ENCODE measurements at places on chromosomes 11 and 22. TPM values are rescaled to one million over a fixed set of nuclear protein-coding genes. Genes with fewer than 3 reads are reported as not detected.

Gene CASP12
- 2.3 TPM for total RNA-seq

Gene CATSPERZ
- total RNA-seq = not detected

Gene NLRP10
- total RNA-seq = not detected

Gene SLC35E4
- 10.3 TPM for total RNA-seq

Gene SLC37A2
- total RNA-seq = 4.9 TPM

Gene SLC7A4
- total RNA-seq = 0.27 TPM

Gene NAA40
- 7.6 TPM for total RNA-seq

Gene ART5
- total RNA-seq = 0.27 TPM

Gene CELF1
- 146 TPM for total RNA-seq

Gene OR51I1
- not detected for total RNA-seq

Gene PIH1D2
- total RNA-seq = 4.2 TPM

Gene PDE3B
- total RNA-seq = 16.3 TPM

Gene BSX
- total RNA-seq = not detected

Gene OSBP2
- 2.0 TPM for total RNA-seq

Gene ACRV1
- not detected for total RNA-seq

Gene RAB38
- total RNA-seq = 1.2 TPM

Gene MYO7A
- total RNA-seq = 7.2 TPM

Gene OR52E8
- total RNA-seq = not detected

Gene SCN4B
- 3.3 TPM for total RNA-seq

Gene YPEL4
- 1.2 TPM for total RNA-seq

Gene RBMXL2
- total RNA-seq = not detected

Gene TMEM184B
- total RNA-seq = 52.0 TPM

Gene WT1
- 2.7 TPM for total RNA-seq

Gene FOLR2
- 7.3 TPM for total RNA-seq

Gene CNTF
- 2.4 TPM for total RNA-seq

Gene PAMR1
- 5.6 TPM for total RNA-seq

Gene OR5L2
- not detected for total RNA-seq

Gene TMEM86A
- 3.3 TPM for total RNA-seq

Gene PYGM
- 55.2 TPM for total RNA-seq

Gene GGTLC2
- not detected for total RNA-seq

Gene ADORA2A
- 4.2 TPM for total RNA-seq

Gene B3GAT1
- total RNA-seq = 0.27 TPM

Gene GRM5
- not detected for total RNA-seq

Gene MEI1
- total RNA-seq = 0.07 TPM

Gene GSTT2B
- not detected for total RNA-seq

Gene PKDREJ
- 0.10 TPM for total RNA-seq

Gene HMGXB4
- total RNA-seq = 19.0 TPM

Gene KCNQ1
- total RNA-seq = 4.0 TPM

Gene BIRC3
- 15.9 TPM for total RNA-seq

Gene BTBD18
- total RNA-seq = not detected
